Aorta (tissue), 5 donors: ENCODE measurements at places on chromosomes 12 and 14.
A peak's percentile ranks its signal among the peaks of the same experiment; 100 is the strongest.

- DNase-seq: no peak
Measured at GRCh38 chr12:71474791-71475190, 35.2 kb downstream of the LGR5 start.

- no peak for DNase-seq
Measured at GRCh38 chr12:109910969-109911348, 10.9 kb downstream of the TCHP start.

- DNase-seq: no peak
Measured at GRCh38 chr12:10285919-10286318, 21.8 kb upstream of the KLRD1 start.

DNA sequence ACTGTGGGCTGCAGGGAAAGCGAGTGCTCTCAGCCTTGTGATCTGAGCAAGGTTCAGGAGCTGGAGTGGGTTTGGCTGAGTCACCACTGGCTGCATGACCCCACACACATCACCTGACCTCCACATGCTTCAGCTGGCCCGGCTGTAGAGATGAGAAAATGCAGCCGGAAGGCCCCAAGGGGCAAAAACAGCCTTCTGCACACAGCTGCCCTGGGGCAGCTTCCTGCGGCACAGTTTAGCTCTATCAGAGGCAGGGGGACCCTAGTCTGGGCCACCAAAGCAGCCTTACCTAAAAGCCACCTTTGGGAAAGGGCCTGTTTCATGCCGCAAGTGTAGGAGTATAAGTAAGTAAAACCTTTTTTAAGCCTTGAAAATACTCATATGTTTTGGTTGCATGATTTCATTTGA, 123.3 kb downstream of the SSPN start:
- peak; percentile 67 for DNase-seq

DNA sequence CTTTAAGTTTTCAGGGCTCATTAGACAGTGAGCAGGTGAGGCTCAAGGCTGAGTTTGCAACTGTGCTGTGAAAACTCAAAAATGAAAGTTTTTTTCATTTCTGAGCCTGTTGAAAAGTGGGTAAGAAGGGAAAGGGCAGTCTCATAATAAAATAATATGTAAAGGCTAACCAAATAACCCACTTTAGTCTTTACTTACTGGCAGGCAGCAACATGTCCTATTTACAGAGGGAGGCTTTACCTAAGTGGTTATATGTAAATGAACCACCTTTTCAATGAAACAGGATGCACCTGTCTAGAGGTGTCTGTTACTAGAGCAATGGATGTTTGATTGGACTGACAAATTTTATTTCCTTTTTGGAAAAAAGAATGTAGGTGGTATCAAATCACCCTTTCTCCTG, 158.0 kb downstream of the ETV6 start:
- DNase-seq: no peak

DNA sequence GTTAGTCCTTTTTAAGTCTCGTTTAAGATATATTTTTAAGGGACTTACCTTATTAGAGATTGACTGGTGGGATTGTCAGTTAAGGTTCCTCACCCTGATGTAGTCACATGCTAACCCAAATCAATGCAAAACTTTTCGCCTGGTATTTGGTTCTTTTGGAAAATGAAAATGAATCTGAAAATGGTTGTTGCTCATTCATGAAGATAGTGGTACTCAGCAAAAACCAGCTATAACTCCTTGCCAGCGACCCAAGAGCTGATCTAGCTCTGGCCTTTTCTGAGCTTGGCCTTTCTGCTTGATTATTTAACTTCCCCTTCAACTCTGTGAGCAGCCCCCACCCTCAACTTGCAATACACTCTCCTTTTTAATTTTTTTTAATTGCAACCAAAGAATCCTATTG, 85.0 kb upstream of the GTF2A1 start:
- no peak for DNase-seq

DNA sequence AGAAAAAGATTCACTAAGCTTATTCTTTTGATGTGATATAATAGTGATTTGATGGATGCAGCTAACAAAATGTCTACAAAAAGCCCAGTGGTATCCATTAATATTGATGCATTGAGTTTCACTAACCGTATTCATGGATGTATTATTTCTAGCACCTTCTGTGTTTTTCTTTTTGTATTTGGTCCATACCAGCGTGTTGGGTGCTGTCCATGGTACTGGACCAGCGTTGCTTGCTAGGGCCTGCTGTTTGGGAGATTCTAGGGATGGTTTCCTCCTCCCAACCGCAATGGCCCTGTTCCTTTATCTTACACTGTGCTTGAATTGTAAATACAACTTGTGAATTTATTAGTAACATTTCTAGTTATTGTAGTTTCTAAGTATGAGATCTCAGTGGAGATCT, 31.7 kb downstream of the ANO4 start:
- peak; percentile 73 for DNase-seq

GRCh38 chr12:52358575-52359350, 8.5 kb downstream of the KRT85 start:
- peak; percentile 64 for DNase-seq

DNA sequence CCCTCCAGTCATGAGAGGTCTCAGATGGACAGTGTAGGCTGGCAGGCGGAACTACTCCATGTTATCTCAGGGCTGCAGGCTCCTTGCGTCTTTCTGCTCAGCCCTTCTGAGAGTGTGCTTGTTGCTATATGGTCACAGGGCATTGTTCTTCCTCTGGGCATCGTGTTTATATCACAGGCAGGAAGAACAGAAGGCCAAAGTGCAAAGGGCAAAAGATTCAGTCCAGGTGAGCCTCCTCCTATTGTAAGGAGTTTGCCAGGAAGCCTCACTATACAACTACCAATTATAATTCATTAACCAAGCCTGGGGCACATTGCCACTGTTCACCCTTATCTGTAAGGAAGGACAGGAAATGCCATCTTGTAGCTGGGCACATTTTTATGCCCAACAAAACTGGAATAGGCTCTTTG, 195.5 kb upstream of the KITLG start:
- DNase-seq: no peak

DNA sequence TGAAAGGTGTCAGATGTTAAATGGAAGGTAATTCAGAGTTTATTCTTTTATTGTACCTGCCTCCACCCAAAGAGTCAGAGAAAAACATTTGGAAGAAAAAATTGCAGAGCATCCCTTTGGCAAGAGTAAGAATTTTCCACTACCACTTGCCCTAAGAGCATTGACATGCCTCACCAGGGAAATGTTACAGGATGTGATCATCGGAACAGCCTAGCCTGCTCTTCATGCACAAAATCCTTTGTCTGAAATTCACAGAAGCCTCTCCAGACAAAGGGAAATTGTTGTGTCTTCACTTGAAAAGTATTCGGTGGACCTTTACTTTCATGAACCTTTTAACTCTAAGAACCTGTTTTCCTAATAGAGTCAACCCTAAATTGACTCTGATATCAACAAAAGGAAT, 36.9 kb downstream of the ATP2A2 start:
- DNase-seq: no peak

DNA sequence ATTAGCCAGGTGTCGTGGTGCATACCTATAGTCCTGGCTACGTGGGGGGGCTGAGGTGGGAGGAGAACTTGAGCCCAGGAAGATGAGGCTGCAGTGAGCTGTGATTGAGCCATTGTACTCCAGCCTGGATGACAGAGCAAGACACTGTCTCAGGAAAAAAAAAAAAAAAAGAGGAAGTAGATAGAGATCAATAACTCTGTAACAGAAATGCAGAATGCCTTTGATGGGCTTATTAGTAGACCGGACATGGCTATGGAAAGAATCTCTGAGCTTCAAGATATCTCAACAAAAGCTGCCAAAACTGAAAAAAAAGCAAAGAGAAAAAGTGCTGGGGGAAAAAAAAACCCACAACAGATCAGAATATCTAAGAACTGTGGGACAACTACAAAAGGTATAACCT, 37.5 kb downstream of the GPR68 start:
- no peak for DNase-seq

DNA sequence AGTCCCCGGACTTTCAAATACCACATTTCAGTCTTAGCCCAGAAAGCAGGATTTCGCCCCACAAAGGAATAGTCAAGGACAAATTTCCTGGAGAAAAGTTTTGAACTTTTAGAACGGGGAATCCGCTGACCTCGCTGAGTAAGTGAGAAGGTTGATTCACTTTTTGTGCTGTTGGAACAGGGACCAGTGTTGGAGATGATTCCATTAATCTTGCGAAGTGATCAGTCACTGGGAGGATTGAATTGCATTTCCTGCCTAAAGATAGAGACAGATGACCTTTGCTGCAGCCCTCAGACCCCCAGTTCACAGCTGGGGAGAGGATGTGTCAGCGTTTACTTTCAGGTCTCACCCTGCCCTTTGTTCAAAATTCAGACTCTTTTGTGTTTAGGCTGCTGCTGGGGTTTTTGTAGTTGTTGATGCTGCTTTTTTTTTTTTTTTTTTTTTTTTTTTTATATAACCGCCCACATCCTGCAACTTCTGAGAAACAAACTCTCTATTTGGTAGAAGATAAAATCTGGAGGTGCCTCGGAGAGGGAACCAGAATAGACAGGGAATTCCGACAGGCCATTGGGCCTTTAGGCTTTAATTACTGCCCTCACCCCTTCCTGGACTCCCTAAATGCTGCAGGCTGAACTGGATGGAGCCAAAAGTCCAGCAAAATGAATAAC, 9.8 kb upstream of the KDM2B start:
- DNase-seq: no peak

- DNase-seq: peak; percentile 84
Measured at GRCh38 chr14:105087308-105087962, 22.2 kb upstream of the GPR132 start.

- no peak for DNase-seq
Measured at GRCh38 chr12:49582850-49583249, 14.9 kb upstream of the MCRS1 start.

GRCh38 chr12:101920906-101921305, 43.5 kb downstream of the DRAM1 start:
- DNase-seq: no peak

- DNase-seq: no peak
Measured at GRCh38 chr14:61154641-61155040, 126.5 kb downstream of the TMEM30B start.

GRCh38 chr12:120856980-120857379, 47.2 kb downstream of the SPPL3 start:
- DNase-seq: no peak

- no peak for DNase-seq
Measured at GRCh38 chr14:54606178-54606577, 39.2 kb downstream of the SAMD4A start.

DNA sequence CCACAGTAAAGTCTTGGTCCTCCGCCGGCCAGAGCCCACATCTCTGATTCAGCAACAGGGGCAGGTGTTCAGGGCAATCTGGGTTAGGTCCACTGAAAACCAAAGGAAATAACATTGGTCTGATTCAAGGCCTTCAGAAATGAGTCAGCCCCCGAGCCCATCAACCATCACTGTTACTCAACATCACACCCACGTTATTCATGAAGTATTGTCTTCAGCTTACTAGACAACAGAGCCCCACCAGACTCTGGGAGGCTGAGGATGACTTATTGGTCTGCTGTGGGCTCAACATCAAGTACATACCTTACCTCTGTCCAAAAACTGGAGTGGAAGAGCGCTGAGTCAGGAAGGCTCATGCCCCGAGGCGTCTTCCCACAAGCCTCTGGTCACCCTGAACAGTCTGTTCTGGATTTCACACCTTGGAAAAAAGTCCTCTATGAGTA, 97.5 kb downstream of the ZFP36L1 start:
- DNase-seq: no peak

- no peak for DNase-seq
Measured at GRCh38 chr14:53915364-53916014, 41.1 kb downstream of the BMP4 start.

DNA sequence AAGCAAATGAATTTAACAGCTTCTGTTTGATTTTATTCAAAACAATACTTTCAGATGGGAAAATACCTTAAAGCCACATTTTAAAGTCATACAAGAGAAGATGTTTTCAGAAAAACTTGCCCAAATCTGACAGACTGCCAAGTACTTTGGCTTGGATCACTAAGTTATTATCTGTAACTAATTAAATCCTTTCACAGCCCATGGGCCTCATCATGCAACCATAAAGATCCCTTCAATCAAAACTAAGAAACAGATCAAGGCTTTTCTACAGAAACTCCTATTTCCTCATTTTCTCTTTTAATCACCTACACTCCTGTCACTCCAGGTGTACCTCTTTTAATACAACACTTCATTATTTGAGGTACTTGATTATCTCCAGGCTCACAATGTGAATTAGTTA, 28.1 kb downstream of the BLTP3B start:
- no peak for DNase-seq

- DNase-seq: no peak
Measured at GRCh38 chr14:54194501-54194900, 202.3 kb upstream of the CDKN3 start.

- no peak for DNase-seq
Measured at GRCh38 chr12:102043928-102044327, 17.9 kb downstream of the WASHC3 start.

DNA sequence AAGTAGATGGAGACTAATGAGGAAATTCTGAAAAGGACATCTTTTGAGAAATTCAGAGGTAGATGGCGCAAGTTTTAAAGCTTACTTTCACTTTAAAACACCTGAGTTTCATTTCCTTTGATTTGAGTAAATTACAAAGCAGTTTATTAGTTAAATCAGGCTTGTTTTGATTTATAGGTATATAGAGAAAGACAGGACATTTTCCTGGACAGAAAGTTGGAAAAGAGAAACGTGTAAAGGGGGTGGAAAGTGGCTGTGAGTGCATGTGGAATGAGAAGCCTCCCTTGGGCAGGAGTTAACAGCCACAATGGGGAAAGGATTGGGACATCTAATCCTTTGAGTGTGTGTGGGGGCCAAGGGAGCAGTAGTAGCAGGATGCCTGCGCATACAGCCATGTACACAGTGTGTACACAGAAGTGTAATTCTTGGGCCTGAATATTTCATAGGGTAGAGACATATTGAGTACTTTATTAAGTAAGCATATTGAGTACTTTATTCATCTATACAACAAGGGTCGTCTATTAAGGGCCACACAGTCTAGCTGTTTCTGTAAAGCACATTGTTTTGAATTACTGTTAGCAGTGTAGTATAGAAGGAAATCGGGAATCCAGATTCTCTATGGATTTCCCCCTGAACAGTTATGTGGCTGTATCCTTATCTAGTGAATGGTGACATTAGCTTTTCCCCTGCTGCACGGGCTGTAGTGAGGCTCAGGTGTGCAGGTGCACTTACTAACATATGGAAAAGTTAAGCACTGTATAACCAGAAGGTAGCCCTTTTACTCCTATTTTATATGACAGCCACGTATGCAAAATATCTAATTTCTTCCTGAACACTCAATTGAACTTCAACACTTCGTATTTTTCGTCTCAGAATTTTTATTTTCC, 19.1 kb downstream of the MARK3 start:
- no peak for DNase-seq

GRCh38 chr12:91417650-91418049, 235.0 kb upstream of the DCN start:
- no peak for DNase-seq
